Activated naive CD8-positive, alpha-beta T cell treated with anti-CD3 and anti-CD28 coated beads, Interleukin-2, amount 10 ng/mL, durations not matched to agents 7 days and 5 days (primary cell): ENCODE measurements at places on chromosomes 16 and 17. TPM values are rescaled to one million over a fixed set of nuclear protein-coding genes. Genes with fewer than 3 reads are reported as not detected.

- DNase-seq: no peak
These were observed 28.2 kb downstream of the ANKFY1 start for GRCh38 chr17:4235372-4236279.

DNA sequence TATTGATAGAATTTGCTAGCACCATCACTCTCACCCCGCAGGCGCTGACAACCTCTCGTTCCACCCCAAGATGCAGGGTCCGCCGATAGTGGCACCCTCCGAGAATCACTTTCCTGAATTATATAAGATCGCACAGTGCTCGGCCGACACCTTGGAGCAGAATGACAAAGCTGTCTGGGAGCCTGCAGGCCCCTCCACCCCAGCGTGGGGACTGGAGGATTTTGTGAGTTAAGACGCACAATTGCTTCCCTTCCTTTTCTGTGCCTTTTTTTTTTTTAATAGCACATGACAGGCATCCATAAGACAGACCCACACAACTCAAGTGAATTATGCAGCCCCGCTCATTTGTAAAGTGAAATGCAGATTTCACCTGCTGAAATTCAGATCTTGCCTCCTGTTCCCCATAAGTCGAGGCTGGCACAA, 155.3 kb downstream of the C16orf78 start:
- no peak for DNase-seq

- no peak for DNase-seq
These were observed 243.9 kb downstream of the CDH8 start for GRCh38 chr16:61792194-61792909.

Gene SCIMP
- total RNA-seq: 0.33 TPM

- no peak for DNase-seq
These were observed 10.9 kb downstream of the COG4 start for GRCh38 chr16:70512456-70512855.

Gene EPX
- total RNA-seq: not detected

DNA sequence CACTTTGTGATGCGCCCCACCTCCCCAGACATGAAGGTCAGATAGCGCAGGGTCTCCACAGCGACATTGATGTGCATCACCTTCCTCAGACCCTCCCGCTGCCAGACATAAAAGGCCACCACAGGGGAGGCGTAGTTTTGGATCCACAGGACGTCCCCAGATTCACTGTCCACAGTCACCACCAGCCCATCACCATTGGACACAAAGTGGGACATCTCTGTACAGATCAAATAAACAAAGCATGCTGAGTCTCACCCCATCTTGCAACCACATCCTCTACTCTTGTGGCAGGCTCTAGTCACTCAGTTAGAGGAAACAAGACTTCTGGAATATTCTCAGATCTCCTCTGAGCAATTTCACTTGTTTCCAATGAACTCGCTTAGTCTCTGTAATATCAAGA, 46.3 kb upstream of the ICAM2 start:
- no peak for DNase-seq

GRCh38 chr17:48678141-48678971, 44.0 kb downstream of the PRAC1 start:
- peak; percentile 88 for DNase-seq

DNA sequence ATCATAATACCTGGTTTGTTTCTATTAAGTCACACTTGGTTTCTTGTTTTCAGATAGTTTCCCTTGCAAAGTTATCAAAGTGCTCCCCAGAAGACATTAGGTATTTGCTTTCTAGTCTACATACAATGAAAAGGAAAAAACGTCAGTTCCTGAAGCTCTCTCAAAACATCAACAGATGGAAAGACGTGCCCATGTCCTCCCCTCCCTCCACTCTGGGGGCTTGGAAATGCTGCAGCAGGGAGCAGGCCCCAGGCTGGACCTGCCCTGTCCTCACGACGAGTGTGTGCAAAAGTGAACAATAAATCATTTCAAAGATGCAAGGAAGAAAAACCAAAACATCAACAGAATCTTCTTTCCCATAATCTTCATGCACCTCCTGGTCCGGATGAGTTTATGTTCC, 118.5 kb downstream of the USP22 start:
- no peak for DNase-seq

GRCh38 chr17:80749611-80750010, 205.0 kb downstream of the RPTOR start:
- DNase-seq: no peak

Gene TBC1D28
- total RNA-seq: not detected

GRCh38 chr17:50689251-50689650, 18.5 kb downstream of the ANKRD40 start:
- no peak for DNase-seq

DNA sequence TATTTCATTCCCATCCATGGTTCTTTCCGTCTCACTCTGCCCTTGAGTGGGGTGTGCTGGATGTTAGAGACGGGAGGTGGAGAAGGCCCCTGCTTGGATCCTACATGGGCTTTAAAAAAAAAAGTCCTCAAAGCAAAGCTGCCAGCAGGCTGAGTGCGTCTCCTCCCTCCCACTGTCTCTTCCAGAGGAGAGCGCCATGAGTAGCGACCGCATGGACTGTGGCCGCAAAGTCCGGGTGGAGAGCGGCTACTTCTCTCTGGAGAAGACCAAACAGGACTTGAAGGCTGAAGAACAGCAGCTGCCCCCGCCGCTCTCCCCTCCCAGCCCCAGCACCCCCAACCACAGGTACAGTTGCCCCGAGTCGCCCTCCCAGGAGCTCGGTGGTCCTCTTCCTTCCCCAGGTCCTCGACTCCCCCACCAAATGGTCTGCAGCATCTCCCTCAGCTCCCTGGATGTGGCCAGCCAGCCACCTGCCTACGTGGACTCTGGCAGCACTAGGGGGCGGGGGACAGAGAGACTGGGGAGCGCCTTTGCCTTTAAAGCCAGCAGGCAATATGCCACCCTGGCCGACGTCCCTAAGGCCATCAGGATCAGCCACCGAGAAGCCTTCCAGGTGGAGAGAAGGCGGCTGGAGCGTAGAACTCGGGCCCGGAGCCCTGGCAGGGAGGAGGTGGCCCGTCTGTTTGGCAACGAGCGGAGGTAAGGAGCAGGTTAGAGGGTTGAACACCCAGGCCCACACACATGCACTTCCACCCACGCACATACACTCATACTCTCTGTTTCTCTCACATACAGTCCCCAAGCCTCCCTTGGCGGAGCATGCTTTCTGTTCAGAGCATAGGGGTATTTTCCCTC, 68.2 kb downstream of the PLD6 start:
- no peak for DNase-seq

- no peak for DNase-seq
These were observed 6.2 kb downstream of the AKAP1 start for GRCh38 chr17:57091186-57091618.

- DNase-seq: no peak
These were observed 86.5 kb downstream of the DNAH17 start for GRCh38 chr17:78490673-78491072.

DNA sequence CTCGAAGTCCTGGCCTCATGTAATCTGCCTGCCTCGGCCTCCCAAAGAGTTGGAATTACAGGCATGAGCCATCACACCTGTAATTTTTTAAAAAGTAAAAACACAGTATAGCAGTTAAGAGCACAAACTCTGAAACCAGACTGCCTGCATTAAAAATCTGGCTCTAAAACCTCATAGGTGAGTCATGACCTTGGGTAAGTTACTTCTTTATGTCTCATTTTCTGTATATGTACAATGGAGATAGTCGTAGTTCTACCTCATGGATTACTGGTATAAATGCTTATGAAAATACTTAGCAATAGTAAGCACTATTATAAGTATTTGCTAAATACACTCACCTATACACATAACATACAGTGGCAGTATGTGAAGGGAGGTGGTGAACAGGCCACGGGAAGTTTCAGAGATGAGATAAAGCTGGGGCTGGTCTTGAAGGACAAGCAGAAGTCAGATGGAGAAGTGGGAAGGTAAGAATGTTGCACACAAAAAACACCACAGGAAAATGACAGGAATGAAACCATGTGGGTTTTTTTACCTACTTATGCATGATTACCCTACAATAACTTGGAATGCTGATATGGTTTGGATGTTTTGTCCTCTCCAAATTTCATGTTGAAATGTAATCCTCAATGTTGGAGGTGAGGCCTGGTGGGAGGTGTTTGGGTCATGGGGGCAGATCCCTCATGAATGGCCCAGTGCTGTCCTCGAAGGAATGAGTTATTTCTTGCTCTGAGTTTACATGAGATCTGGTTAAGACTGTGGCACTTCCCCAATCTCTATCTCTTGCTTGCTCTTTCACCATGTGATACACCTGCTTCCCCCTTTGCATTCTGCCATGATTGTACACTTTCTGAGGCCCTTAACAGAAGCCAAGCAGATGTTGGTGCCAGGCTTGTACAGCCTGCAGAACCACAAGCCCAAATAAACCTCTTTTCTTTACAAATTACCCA, 33.9 kb downstream of the ZNF652 start:
- DNase-seq: no peak

- no peak for DNase-seq
These were observed 71.1 kb downstream of the IRX3 start for GRCh38 chr16:54215471-54215870.

DNA sequence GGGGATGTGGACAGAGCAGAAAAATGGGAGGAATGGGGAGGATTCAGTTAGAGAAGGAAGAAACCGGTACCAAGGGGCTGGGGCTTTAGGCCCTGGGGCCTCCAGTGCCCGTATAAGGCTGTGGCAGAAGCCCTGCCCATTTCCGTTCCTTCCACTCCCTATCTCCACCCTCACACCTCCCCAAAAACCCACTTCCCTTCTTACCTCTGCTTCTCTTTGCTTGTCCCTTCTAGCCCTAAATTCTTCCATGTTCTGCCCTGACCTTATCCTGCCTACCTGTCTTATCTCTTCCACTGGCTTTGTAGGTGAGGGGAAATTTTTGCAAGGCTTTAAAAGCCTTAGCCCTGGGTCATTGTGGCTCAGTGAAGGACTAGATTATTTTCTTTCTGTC, 4.1 kb downstream of the RNF167 start:
- DNase-seq: no peak

DNA sequence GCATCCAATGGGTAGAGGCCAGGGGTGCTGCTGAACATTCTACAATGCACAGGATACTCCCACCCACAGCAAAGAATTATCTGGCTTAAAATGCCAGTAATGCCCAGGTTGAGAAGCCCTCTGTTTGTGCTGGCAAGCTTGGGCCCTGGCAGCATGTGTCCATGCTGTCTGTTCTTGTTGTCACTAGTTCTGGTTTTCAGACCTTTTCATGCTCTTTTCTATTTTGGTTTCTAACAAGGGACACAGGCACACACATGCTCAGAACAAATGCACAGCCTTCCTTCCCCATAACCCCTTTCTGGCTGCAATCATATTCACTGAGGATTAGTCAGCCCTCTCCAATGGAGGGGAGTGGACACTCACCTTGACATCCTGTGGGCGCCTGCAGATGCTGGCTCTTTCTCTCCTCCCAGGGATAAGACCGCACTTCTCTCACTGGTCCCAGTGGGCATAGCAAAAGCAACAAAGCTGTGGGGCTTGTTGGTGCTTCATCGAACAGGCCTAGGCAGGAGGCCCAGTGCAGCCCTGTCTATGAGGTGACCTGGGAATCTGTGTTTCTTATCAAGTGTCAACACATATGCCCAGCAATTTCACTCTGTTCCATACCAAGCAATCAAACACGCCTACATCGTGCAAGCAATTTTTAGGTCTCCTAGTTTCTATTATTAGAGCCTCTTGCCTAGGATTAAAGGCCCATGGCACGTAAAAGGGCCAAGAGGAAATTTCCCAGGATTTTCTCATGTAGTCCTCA, 271.1 kb upstream of the CCL2 start:
- DNase-seq: no peak

DNA sequence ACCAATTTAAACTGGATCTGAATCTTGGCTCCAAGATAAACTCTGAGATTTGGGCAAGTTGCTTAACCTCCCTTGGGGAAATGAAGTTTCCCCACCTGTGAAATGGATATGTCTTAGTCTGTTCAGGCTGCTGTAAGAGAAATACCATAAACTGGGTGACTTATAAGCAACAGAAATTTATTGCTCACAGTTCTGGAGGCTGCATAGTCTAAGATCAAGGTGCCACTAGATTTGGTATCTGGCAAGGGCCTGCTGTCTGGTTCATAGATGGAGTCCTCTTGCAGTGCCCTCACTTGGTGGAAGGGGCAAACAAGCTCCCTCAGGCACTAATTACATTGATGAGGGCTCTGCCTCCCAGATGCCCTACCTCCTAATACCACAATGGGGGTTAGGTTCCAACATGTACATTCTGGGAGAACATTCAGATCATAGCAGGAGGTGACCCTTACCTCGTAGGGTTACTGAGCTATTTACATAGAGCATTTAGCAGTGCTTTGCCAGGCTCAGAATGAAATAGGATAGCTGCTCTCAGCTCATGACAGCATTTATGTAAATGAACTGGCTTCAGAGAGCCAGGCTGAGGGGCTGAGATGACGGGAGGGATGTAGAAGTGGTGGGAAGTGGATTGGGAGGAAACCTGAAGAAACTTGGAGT, 83.9 kb downstream of the SPECC1 start:
- DNase-seq: no peak
